Activated T-cell treated with anti-CD3 and anti-CD28 coated beads for 24 hours (primary cell): ENCODE measurements at places on chromosomes 3 and 15.

DNA sequence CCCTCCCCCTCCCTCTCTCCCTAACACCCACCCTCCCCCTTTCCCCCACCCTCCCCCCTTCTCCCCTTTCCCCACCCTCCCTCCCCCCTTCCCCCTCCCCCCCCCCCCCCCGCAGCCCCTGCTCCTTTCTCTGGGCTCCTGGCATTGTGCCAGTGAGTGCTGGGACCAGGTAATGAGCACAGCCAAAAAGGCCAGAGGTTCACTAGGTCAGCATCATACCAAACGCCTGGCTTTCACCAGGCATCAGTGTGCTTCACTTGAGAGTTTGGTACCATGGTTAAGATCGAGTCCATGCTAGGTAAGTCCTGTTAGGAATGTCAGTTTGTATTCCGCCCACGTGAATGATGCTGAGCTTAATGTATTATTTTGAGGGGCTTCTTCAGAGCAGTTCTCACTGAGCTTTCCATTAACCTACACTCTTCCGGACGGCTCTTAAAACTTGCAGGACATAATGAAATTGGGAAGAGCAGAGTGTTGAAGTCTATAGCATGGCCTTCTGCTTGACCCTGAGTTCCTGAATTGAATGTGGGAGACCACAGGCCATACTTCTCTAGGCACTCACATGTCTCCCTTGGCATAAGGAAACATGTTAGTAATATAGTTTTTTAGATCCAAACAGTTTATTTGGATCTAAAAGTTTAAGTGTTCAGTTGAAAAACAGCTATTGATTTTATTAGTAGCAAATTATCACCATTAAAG lies 45.6 kb downstream of the SENP2 start:
- no peak for DNase-seq

GRCh38 chr15:39850436-39850835 lies 67.8 kb upstream of the FSIP1 start:
- no peak for DNase-seq

- no peak for DNase-seq
Observed at GRCh38 chr3:30263238-30263924, 343.0 kb upstream of the TGFBR2 start.

DNA sequence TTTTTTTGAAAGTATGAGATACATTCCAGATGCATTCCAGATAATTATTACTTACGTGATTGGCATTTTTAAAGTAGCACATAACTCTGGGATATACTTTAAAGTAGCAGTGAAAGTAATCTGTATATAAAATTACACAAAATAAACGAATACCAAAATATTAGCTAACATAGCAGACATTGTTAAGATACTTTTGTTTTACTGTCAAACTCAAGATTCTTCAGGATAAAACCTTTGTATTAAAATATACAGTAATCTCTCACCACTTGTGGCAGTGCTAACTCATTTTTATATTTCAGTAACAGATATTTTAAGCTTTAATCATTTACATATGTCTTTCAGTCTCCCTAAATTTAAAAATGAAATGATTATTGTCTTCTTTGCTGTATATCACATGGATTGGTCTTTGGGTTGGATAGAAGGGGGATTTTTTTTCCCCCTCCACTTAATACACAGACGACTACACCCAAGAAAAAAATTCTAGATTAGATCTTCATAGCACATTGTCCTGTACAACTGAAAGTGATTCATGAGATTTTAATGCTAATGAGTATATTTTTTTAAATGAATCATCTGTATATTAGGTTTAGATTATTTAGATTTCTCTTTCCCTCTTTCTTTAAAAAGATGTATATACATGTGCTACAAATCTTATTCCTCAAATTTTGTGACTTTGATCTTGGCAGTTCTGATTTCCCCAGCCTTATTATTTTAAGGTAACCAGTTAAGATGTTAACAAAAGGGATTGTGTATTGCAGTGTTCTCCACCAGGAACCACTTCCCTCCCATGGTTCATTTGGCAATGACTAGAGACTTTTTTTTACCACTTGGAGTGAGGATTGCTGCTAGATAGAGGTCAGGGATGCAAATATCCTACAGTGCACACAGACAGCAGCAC lies 24.5 kb upstream of the EBLN2 start:
- no peak for DNase-seq
